ENCODE measurements at places on chromosomes 6 and 20. TPM values are rescaled to one million over a fixed set of nuclear protein-coding genes. Genes with fewer than 3 reads are reported as not detected.

GRCh38 chr20:60822699-60823607 lies 429.1 kb upstream of the CDH4 start:
- DNase-seq: no peak

GRCh38 chr6:159945801-159946392 lies 23.0 kb upstream of the IGF2R start:
- no peak for DNase-seq

- no peak for DNase-seq
Observed at GRCh38 chr6:149392535-149392934, 7.5 kb upstream of the SUMO4 start.

DNA sequence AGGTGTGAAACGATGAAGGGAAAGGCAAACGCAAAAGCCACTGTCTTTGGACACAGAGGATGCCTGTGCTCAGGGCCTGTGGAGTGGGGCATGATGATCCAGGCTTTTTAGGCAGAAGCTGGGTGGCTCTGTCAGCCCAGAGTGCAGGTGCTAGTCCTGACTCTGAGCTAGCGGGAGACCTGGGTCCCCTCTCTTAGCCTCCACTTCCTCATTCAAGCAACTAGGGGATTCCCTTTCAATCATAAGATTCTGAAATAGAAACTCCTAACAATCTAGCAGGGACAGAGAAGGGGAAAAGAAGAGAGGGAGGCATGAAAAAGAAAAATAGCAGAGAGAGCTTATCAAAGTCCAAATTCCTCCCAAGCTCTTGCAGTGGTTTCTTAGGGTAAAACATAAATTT lies 7.6 kb upstream of the HIVEP2 start:
- DNase-seq: no peak

Gene SCAF8
- 24.7 TPM for total RNA-seq
